ENCODE measurements at places on chromosomes 5 and 9.

DNA sequence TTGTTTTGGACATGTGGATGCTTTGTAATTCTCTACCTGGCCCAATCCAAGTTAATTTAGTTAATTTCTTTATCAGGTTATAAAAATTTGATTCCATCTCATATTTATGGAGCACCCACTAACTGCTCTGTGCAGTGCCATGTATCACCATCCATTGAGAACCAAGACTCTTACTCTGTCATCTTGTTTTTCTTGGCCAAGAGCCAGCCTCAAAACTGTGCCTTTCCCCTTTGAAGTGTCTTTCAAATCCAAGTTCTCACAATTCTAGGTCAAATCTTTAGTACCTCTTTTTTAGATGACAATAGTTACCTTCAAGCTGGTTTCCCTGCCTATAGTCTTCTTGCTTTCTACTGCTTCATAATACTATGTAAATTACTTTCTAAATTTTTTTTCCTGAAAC lies 3.2 kb downstream of the COMMD10 start:
- no peak for DNase-seq

GRCh38 chr9:93911136-93911745 lies 43.9 kb downstream of the BARX1 start:
- no peak for DNase-seq

DNA sequence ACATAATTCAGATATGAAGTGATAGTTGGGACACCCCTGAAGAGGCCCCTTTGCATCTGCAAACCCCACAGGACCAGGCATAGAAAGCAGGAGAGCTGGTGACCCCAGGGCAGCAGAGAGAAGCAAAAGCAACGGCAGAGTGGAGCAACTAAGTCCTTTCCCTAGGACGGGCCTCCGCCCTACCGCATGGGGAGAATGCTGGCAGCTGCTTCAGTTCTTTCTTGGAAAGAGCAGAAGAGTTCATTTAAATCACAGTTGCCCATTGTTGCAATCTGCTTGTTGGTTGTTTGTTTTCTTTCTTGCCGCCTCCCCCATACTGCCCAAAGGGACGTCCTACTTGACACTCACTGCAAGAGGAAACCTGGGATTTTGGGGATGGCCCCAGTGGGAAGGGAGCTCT lies 126.2 kb downstream of the ADAMTS16 start:
- no peak for DNase-seq

DNA sequence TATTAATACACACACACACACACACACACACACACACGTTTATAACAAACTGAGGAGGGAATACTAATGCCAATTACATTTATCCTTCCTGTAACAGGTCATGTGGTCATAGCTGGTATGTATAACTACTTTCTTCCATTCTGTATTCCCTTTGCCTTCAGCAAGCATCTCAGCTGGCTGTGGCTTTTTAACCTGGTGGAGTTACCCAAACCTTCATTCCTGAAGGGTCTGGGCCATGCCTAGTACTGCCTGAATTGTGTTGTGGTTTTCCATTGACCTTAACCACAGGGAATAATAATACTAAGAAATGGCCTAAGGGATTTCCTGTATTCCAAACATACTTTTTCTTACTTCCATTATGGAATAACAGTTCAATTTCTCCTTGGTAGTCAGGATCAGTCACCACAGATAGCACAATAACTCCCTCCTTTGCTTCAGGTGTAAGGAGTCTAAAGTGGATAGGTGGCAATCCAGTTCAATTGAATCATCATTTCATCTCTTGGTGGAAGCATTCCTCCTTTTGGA lies 222.2 kb upstream of the MEF2C start:
- no peak for DNase-seq

GRCh38 chr5:114252226-114252625 lies 109.6 kb upstream of the KCNN2 start:
- no peak for DNase-seq

DNA sequence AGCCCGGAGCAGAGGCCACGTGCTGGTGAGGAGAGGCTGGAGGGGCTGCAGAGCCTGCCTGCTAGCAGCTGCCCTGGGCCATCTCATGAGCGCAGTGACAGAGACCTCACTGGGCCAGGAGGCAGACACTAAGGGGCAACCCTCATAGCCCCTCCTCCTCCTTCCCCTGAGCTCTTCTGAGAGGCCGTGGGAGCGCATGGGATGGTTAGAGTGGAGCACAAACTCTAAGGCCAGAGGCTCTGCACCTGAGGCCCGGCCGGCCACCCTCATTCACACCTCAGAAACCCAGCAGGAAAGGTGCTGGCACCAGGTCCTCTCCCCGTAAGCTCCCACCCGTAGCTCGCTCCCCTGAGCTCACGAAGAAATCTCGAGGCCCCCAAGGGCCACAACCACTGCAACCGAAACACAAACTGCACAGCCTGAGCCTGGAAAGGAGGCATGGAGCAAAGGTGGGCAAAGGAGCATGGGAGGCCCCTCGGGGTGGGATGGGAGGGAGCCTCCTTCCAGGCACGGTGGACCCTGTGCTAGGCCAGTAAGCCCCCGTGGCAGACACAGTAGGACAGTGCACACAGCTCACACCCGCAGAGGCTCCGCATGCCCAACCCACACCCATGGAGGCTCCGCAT lies 17.7 kb downstream of the CAMSAP1 start:
- no peak for DNase-seq

Data from stimulated activated CD4-positive, alpha-beta T cell treated with anti-CD3 and anti-CD28 coated beads, Interleukin-1b, Interleukin-23, amount 100 ng/mL, for 1 hour (primary cell).